ENCODE measurements at places on chromosomes 7 and 10. TPM values are rescaled to one million over a fixed set of nuclear protein-coding genes. Genes with fewer than 3 reads are reported as not detected.

- DNase-seq: no peak
- no peak overlapping the region for H3K27ac ChIP-seq
- H3K36me3 ChIP-seq: no peaks in the 10 kb centered on the region
Measured at GRCh38 chr10:88049204-88049603, 185.8 kb downstream of the PTEN start.

- no peak overlapping the region for H3K27ac ChIP-seq
- H3K36me3 ChIP-seq: peaks cover 20% of the 10 kb centered on the region
- no peaks in the 10 kb centered on the region for H3K4me1 ChIP-seq
- H3K27me3 ChIP-seq: peaks cover 2% of the 10 kb centered on the region
Measured at GRCh38 chr10:72875250-72876055, 18.1 kb upstream of the OIT3 start.

Gene A1CF
- total RNA-seq: not detected

GRCh38 chr10:102554531-102554930 lies 50.8 kb downstream of the SUFU start:
- H3K27ac ChIP-seq: no peak overlapping the region
- peaks cover 10% of the 10 kb centered on the region for H3K4me1 ChIP-seq
- H3K36me3 ChIP-seq: peaks cover 25% of the 10 kb centered on the region

Gene EN2
- 2.1 TPM for total RNA-seq

Gene IFIT1B
- not detected for total RNA-seq

Gene DOCK4
- 99.2 TPM for total RNA-seq

Gene TWIST1
- 2.4 TPM for total RNA-seq

Gene MYH16
- total RNA-seq: not detected

DNA sequence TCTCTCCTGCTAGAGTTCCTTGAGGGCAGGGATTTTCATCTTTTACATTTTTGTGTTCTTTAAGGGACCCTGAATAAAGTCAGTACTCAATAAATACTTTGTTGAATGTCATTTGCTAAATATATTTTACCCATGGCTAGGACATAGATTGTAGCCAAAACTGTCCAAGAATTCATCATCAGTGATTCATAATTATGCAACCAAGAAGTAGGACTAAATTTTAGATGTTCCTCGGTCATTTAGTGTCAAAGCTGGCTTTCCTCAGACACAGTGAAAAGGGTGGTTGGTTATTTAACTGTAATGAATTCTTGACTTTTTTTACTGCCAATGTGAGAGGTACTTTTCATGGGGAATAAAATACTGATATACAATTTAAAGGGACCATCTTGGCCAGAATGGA lies 3.3 kb downstream of the NUDT13 start:
- H3K36me3 ChIP-seq: peaks cover 14% of the 10 kb centered on the region
- no peak for DNase-seq

DNA sequence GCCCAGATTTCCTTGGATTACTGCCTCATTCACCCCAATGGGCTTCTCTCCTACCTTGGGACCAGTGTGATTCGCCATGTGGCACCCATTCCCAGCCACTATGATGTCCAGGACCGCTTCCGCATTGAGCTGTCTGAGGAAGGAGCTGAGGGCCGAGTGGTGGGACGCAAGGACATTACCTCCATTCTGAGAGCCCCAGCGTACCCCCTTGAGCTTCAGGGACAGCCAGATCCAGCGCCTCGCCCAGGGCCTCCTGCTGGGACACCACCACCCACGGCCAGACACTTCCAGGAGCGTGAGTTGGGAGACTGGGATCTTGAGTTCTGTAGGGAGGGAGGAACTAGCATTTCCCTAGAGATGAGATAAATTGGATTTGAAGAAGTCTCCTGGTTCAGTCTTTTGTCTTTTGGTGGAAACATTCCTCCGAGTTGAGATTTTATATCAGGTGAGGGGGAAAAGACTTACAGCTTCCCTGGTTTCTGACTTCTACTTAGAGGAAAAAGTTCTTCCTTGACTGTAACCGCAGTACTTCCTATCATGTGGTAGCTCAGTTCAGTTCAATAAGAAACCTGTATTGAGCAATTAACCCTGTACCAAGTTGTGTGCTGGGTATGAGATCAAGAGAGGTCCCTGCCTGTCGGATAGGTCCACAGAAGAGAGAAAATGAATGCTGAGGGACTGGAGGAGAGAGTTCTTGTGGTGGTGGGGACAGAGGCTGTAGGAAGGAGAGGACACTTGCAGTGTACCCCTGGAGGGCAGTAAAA lies 1.3 kb downstream of the MOSPD3 start:
- no peak for DNase-seq
- no peaks in the 10 kb centered on the region for H3K27me3 ChIP-seq
- peaks cover 7% of the 10 kb centered on the region for H3K36me3 ChIP-seq
- peaks cover 13% of the 10 kb centered on the region for H3K4me1 ChIP-seq

DNA sequence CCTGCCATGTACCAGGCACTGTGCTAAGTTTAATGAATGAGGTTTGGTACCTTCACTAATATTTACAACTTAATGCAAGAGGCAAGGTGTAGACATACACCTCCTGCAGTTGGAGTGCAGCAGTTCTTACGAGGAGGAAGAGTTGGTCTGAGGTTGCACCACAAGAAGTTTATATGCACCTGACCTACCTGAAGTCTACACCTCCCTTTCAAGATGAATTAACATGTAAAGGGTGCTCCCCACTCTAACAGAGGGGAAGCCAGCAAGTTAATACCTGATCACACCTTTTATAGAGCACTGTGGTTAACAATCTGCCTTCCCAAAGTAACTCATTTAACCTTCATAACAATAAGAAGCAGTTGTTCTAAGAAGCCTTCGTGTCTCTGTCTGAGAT lies 120.0 kb downstream of the LYZL1 start:
- peaks cover 12% of the 10 kb centered on the region for H3K36me3 ChIP-seq
- no peak for DNase-seq
- peaks cover 1% of the 10 kb centered on the region for H3K27me3 ChIP-seq
- H3K4me1 ChIP-seq: no peaks in the 10 kb centered on the region

DNA sequence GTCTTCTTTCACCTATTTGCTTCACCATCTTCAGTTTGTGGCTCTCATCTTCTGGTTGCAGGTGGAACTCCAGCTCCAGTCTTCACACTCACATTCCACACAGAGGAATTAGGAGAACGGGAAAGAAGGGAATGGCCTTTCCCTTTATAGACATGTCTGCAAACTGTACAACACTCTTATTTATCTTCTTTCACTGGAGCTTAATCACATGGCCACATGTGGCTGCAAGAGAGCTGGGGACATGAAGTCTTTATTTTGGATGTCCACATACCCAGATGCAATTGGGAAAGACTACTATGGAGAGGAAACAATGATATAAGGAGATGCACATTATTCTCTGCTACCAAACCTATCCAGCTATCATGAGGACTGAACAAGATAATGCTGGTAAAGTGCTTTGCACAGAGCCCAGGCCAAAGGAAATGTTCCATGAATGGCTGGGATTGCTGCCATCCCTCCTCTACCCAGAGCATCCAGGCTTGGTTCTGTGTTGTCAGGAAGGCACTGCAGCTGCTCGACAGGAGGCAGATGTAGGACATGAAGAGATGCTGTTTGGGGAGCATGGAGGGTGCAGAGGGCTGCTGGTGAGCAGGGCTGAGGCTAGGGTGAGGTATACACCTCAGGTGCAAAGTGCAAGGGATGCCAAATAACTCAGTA lies 183.8 kb upstream of the TBX20 start:
- H3K27ac ChIP-seq: no peak overlapping the region
- no peaks in the 10 kb centered on the region for H3K4me1 ChIP-seq
- H3K27me3 ChIP-seq: no peaks in the 10 kb centered on the region

Gene MAGI2
- total RNA-seq: 6.3 TPM

Gene CYP3A7
- 0.18 TPM for total RNA-seq

Gene NKX1-2
- 0.77 TPM for total RNA-seq

Gene CTTNBP2
- 24.4 TPM for total RNA-seq

Gene POLD2
- 39.9 TPM for total RNA-seq

DNA sequence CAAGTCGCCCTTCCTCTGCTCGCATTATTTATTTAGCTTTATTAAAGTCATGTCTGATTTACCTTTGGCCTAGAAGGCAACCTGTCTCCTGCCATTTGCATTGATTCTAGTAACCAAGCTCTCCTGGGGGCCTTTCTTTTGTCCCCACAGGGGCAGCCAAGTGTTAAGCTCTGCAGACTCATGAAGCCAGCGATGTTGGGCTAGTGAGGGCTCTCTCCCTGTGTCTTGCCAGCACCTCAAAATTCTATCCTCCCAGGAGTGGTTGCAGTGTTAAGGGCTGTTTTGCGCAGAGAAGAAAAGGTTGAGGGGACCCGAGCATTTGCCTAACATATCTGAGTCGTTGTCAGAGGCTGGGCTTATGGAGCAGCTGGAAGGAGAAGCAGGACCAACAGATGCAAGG lies 61.9 kb downstream of the AOC1 start:
- peaks cover 10% of the 10 kb centered on the region for H3K27me3 ChIP-seq
- no peak overlapping the region for H3K27ac ChIP-seq
- peaks cover 14% of the 10 kb centered on the region for H3K4me1 ChIP-seq
- H3K4me3 ChIP-seq: no peak overlapping the region
- no peak for DNase-seq

DNA sequence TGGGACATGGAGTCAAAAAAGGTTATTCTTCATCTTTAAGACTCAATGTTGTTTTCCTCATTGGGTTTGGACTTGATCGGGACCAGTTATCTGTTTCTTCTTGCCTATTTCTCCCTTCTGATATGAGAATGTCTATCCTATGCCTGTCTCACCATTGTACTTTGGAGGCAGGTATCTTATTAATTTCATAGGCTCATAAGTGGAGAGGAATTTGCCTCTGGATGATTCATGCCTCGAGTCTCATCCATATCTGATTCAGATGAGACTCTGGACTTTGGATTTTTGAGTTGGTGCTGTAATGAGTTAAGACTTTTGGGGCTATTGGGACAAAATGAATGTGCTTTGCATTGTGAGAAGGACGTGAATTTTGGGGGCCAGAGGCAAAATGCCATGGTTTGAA lies 36.2 kb upstream of the CCDC7 start:
- peaks cover 10% of the 10 kb centered on the region for H3K4me1 ChIP-seq
- H3K36me3 ChIP-seq: no peaks in the 10 kb centered on the region
- H3K4me3 ChIP-seq: no peak overlapping the region
- no peak overlapping the region for H3K27ac ChIP-seq

GRCh38 chr7:149620961-149621360 lies 123.4 kb upstream of the ZNF746 start:
- DNase-seq: no peak
- peaks cover 44% of the 10 kb centered on the region for H3K36me3 ChIP-seq
- H3K4me1 ChIP-seq: peaks cover 18% of the 10 kb centered on the region
- H3K4me3 ChIP-seq: no peak overlapping the region
- H3K27me3 ChIP-seq: peaks cover 14% of the 10 kb centered on the region

GRCh38 chr10:27947540-27947939 lies 51.3 kb downstream of the ODAD2 start:
- H3K4me1 ChIP-seq: no peaks in the 10 kb centered on the region
- no peak overlapping the region for H3K4me3 ChIP-seq
- no peaks in the 10 kb centered on the region for H3K27me3 ChIP-seq
- no peak overlapping the region for H3K27ac ChIP-seq

Gene NCF1
- total RNA-seq: 0.80 TPM

Gene NPSR1
- not detected for total RNA-seq

- no peaks in the 10 kb centered on the region for H3K27me3 ChIP-seq
- H3K27ac ChIP-seq: peak overlapping the region; percentile 95
- H3K4me1 ChIP-seq: peaks cover 7% of the 10 kb centered on the region
- peak; percentile 6 for DNase-seq
- H3K36me3 ChIP-seq: no peaks in the 10 kb centered on the region
- no peak overlapping the region for H3K4me3 ChIP-seq
Measured at GRCh38 chr10:33509231-33509831, 174.9 kb upstream of the NRP1 start.

- H3K27me3 ChIP-seq: peaks cover 4% of the 10 kb centered on the region
- no peak for DNase-seq
- H3K4me3 ChIP-seq: no peak overlapping the region
Measured at GRCh38 chr7:137961200-137962177, 40.4 kb downstream of the CREB3L2 start.

Gene HPS1
- 30.6 TPM for total RNA-seq

GRCh38 chr7:142303650-142304049 lies 45.8 kb upstream of the PRSS58 start:
- H3K27me3 ChIP-seq: peaks cover 3% of the 10 kb centered on the region
- H3K4me1 ChIP-seq: no peaks in the 10 kb centered on the region
- H3K4me3 ChIP-seq: no peak overlapping the region
- peak; percentile 48 for DNase-seq
- no peaks in the 10 kb centered on the region for H3K36me3 ChIP-seq

DNA sequence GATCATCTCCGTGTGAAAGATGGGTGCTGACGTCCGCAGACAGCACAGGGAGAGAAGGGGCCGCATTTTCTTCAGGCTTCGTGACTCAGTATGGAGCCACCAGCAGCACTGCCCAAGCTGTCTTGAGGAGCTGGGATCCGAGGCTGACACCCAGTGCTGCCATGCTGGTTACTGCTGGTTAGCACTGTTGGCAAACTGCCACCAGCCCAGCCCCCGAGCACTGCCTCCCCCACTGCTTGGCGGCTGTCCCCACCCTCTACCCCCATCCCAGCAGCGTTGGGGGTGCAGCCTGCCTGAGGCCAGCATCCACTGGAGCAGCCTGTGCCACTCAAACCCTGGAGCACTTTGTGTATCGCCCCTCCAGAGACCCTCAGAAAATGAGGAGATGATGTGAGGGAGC lies 35.8 kb upstream of the EN2 start:
- H3K4me3 ChIP-seq: no peak overlapping the region
- no peaks in the 10 kb centered on the region for H3K4me1 ChIP-seq
- H3K27ac ChIP-seq: no peak overlapping the region
- peaks cover 6% of the 10 kb centered on the region for H3K27me3 ChIP-seq
- H3K36me3 ChIP-seq: peaks cover 4% of the 10 kb centered on the region
- DNase-seq: no peak

DNA sequence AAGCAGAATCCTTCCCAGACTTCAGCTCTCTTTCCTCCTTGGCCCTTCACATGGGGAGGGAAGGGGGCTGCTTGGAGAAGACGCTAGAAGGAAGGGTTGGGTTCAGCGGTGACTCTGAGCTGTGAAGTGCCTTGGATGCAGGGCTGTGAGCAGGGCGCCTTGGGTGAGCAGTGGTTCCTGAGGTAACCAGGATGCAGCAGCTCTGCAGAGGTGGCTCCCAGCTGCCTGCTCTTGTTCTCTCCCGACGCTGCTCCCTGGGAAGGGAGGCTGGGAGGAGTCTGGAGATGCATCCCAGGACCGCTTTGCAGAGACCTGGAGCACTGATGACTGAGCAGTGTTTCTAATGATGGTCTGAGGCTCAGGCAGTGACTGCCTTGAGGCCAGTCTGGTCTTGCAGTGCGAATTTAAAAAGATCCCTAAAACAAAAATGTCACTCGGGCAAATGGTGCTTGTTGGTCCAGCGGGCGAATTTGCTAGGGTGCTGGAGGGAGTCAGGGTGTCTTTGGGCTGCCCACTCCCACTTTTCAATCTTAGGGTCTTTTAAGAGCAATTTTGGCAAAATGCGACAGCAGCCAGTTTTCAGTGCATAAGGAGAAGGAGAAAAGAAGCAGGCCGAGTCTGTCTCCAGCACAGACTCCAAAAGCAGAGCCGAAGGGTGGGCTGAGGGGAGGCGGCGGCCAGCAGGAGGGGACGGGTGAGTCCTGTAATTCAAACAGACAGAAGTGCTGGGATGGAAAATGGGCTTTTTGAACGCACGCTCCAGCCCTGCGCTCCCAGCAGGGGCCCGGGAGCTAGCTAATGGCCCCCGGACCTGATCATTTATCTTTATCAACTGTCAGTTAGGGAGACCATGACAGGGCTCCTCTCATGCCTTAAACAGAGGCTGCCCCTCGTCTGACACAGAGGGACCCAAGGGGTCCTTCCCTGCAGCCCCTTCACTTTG lies 191.2 kb upstream of the SHH start:
- H3K4me3 ChIP-seq: no peak overlapping the region
- no peak overlapping the region for H3K27ac ChIP-seq
- no peaks in the 10 kb centered on the region for H3K4me1 ChIP-seq
- peaks cover 7% of the 10 kb centered on the region for H3K27me3 ChIP-seq
- no peaks in the 10 kb centered on the region for H3K36me3 ChIP-seq

Gene STK31
- total RNA-seq: 0.33 TPM

- H3K4me1 ChIP-seq: peaks cover 12% of the 10 kb centered on the region
- H3K27me3 ChIP-seq: peaks cover 2% of the 10 kb centered on the region
- no peaks in the 10 kb centered on the region for H3K36me3 ChIP-seq
- no peak overlapping the region for H3K27ac ChIP-seq
- H3K4me3 ChIP-seq: no peak overlapping the region
- no peak for DNase-seq
Measured at GRCh38 chr7:47514818-47515217, 67.1 kb downstream of the TNS3 start.

All from endothelial cell (in vitro differentiated cells).